ENCODE measurements at places on chromosomes 2 and 18.

DNA sequence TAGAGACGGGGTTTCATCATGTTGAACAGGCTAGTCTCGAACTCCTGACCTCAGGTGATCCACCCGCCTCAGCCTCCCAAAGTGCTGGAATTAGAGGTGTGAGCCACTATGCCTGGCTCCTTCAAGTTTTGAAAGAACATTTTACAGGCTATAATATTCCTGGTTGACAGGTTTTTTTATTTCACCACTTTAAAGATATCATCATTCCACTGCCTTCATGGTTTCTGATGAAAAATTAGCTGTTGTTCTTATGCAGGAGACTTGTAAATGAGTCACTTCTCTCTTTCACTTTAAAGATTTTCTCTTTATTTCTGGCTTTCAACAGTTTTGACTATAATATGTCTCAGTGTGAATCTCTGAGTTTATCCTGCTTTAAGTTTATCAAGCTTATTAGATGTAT lies 7.9 kb upstream of the ARPC2 start:
- no peak for DNase-seq

DNA sequence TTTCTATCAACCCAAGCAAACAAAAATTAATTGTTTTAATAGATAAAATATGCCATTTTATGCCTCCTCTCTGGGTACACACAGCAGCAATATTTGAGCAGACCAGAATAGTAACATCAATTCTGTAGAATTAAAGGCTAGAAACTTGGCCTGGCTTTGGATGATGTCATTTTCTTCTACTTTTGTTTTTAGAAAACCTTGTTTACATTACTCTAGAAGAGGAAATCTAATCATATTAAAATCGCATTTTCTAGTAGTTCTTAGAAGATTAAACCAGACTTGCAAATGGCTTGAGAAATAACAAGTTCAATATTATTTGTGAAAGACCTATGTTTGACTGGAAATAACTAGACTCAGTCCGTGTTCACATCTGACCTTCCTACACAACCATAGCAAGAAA lies 102.3 kb upstream of the RFX8 start:
- no peak for DNase-seq

DNA sequence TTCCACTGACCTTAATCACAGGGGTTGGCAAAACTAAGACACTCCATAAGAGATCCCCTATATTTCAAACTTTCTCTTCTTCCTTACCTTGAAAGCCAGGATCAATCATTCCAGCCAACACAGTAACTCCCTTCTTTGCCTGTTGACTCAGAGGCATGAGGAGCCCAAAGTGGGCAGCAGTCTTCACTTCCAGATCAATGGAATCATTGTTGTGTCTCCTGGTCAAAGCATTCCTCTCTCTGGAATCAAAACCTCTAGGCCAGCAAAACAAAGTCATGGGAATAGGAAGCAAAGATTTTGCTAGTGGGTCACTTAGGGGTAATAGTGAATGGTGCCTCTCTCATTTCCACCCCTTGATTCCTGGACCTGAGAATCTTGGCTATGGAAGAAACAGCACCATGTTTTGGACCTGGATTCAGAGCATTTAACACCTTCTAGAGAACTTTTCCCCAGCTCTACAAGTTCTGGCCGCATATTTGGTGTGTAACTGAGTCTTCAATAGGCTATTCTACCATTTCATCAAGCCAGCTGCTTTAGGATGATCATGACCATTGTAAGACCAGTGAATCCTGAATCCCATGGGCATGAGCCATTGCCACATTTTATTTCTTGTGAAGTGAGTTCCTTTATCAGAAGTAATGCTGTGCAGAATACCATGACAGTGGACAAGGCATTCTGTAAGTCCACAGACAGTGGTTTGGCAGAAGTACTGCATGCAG lies 65.7 kb upstream of the SERPINE2 start:
- DNase-seq, result no peak

GRCh38 chr18:76859474-76860339 lies 37.4 kb downstream of the ZNF236 start:
- DNase-seq, result peak; percentile 79

DNA sequence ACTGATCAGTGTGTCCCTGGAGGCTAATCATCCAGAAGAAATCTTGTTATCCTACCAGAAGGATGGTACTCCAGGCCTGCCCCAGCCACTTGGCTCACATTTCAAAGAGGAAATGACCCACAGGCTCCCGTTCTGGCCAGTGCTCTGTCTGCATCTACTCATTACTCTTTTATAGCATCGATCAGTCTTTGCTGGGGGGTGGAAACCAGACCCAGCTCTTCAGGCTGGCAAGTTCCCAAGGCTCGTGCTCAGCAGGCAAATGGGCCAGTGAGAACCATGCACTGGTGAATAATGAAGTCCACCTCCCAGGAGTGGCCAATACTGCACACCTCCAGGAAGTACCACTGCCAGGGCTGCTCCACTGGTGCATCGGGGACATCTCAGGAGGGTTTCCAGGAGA lies 38.8 kb downstream of the DNER start:
- no peak for DNase-seq

DNA sequence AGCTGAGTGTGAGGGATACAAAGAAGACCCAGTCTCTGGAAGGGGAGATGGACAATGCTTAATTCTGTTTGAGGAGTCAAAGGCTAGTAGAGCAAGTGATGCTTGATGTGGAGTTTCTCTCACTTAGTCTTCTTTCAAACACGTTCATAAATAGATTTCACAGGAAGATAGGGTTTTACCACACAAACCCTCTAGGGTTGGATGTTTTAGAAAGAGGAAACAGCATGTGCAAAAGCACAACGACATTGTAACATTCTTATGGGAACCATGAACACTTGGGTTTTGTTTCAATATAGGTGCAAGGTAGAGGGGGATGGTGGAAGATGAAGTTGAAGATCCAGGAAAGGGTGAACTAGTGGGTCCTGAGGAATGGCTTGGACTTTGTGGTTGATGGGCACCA lies 10.8 kb upstream of the EFEMP1 start:
- no peak for DNase-seq

GRCh38 chr2:74104839-74105238 lies 42.9 kb downstream of the BOLA3 start:
- DNase-seq, result no peak

GRCh38 chr18:44541159-44541558 lies 139.5 kb upstream of the SETBP1 start:
- no peak for DNase-seq

DNA sequence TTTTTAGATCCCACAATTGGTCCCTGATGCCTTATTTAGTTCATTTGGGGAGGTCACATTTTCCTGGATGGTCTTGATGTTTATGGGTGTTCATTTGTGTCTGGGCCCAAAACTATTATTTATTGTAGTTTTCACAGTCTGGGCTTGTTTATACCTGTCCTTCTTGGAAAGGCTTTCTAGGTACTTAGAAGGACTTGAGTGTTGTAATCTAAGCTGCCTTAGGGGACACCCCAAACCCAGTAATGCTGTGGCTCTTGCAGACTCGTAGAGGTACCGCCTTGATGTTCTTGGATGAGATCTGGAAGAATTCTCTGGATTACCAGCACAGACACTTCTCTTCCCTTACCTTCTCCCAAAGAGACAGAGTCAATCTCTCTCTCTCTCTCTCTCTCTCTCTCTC lies 25.0 kb upstream of the ITSN2 start:
- DNase-seq, result no peak

DNA sequence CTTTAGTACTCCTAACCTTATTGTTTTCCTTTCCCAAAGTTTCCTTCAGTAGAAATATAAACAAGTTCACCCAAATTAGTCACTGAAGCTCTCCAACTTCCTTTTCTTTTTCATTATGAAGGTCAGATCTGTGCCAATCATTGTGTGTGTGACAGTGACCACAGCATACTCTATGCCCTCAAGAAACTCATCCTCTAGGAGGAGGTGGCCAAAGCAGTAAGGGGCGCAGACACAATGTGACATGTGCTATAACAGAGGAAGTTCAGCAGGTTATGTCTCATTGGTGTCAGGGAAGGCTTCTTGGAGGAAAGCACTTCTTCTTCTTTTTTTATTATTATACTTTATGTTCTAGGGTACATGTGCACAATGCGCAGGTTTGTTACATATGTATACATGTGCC lies 60.0 kb upstream of the PSME4 start:
- DNase-seq, result no peak

All from GM13976 (cell line).